ENCODE measurements at places on chromosomes 7 and 10. TPM values are rescaled to one million over a fixed set of nuclear protein-coding genes. Genes with fewer than 3 reads are reported as not detected.

The PKD1L1 gene
- total RNA-seq: not detected

The WDFY4 gene
- total RNA-seq: 0.12 TPM

The PDZD8 gene
- total RNA-seq: 19.3 TPM

The ZMIZ2 gene
- 9.0 TPM for total RNA-seq

The TUBAL3 gene
- not detected for total RNA-seq

The SORBS1 gene
- 1.1 TPM for total RNA-seq

The TBX20 gene
- 39.8 TPM for total RNA-seq

The MCM10 gene
- total RNA-seq: 1.2 TPM

The LEP gene
- total RNA-seq: 1.7 TPM

The MNX1 gene
- total RNA-seq: not detected

The VIPR2 gene
- not detected for total RNA-seq

The MMP21 gene
- not detected for total RNA-seq

The GRID2IP gene
- 0.09 TPM for total RNA-seq

The PTF1A gene
- total RNA-seq: not detected

The SPDYE8 gene
- not detected for total RNA-seq

The MRPL43 gene
- total RNA-seq: 95.6 TPM

The TM9SF3 gene
- total RNA-seq: 52.1 TPM

The UCN3 gene
- not detected for total RNA-seq

The ZNF487 gene
- total RNA-seq: 3.8 TPM

The CRYGN gene
- total RNA-seq: under 0.01 TPM

The ADRA2A gene
- total RNA-seq: under 0.01 TPM

The FEZF1 gene
- not detected for total RNA-seq

The LIPK gene
- total RNA-seq: not detected

The TLL2 gene
- not detected for total RNA-seq

The TLX1 gene
- not detected for total RNA-seq
